ENCODE measurements at places on chromosomes 12 and 14.

DNA sequence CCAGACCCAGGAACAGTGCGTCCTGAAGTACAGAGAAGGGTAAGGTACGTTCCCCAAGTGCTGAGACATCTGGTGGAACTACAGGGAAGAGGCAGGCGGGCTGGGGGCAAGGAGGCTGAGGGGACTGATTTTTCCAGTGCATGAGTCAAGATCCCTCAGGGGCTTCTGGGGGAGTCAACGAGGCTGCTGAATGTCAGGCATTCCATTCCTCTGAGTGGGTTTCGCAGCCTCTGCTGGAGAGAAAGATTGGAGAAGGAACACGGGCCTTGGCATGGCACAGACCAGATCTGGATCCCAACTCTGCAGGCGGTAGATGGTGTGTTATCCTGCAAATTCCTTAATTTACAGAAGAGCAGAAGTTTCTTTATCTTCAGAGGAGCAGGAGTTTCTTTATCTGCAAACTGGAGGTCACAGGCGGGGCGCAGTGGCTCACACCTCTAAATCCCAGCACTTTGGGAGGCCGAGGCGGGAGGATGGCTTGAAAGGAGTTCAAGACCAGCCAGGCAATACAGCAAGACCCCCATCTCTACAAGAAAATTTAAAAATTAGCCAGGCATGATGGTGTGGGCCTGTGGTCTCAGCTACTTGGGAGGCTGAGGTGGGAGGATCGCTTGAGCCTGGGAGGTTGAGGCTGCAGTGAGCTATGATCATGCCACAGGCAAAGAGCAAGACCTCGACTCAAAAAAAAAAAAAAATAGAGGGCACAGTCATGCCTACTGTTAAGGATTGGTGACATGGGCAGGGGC lies 132.6 kb upstream of the MAP1LC3B2 start:
- DNase-seq: no peak

DNA sequence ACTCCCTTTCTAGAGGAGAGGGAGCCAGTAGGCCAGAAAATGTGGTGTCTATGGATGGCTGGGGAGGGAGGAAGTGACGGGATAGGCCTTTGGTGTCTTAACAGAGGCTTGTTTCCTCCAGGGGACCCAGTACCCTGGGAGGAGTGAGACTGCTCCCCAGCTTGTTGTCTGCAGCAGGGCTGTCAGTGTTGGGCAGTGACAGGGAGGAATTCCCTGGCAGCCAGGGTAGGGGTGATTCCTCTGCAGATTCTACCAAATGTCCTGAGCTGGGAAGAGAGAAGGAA lies 64.0 kb downstream of the GALNT16 start:
- DNase-seq: no peak

DNA sequence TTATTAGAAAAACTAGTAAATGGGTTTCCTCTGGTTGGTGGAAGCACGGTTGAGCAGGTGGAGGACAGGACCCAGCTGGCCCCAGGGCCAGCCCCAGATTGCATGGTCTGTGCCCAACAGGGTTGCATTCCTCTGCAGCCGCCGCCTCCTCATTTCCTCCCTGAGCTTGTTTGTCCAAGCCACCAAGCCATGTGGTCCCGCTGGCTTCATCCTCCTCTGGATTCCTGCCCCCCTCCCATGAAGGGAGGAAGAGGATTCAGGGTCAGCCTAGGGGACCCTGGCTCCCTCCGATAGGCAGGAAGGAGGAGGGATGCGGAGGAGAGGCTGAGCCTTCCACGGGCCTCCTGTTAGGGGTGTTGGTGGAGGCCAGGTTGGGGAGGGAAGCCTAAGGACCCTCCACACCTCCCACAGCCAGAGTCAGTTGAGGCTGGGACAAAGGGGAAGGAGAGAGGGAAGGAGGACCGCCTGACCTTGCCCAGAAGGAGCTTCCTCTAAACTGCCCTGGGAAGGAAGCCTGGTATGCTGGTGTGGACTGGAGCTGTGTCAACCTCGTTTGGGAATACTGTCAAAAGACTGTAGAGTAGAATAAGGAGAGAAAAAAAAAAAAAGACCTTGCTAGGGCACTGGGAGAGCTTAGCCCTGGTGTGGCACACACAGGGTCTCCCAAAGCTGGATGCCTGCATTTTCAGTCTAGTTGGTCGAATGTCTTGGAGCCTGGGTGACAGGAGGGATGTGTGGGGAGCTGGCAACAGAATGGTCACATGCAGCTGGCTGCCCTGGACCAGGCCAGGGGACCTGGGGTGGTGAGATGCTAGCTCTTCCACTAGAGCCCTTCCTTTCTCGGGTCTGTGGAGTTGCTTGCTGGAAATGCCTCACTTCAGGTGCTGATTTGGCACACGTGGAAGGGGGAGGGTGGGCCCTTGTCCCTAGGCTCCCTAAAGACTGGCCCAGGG lies 42.4 kb downstream of the PLEKHG3 start:
- DNase-seq: no peak

DNA sequence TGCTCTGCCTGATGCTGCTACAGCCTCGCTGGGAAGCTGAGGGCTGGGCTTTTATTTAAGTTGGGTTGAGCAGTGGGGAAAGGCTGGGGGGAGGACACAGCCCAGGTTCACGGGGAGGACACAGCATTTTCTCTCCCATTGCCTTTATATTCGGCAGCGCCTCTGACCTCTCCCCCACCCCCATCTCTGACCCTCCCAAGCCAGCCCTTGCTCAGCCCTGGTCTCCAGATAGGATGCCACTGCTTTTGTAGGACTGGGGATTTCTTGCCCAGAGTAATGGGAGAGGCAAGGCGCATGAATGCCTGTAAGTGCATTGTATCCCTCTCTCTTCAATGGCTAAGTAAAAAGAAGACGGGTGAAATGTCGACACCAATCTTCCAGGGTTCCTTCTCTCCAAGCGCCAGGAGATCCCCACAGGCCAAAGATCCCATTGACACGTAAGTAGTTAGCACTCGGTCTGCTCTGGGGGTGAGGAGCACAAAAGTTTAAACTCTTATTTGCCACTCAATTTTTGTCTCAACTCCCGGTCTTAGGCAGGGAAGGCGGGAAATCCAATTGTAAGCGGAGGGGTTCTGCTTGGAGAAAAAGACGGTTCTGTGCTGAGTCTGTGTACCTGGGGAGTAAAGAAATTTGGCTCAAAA lies 4.6 kb downstream of the HOXC4 start:
- DNase-seq: no peak

GRCh38 chr12:46179693-46180452 lies 89.0 kb downstream of the SLC38A1 start:
- no peak for DNase-seq

- peak; percentile 46 for DNase-seq
These were observed 21.6 kb downstream of the SPATS2 start for GRCh38 chr12:49388682-49389386.

- DNase-seq: no peak
These were observed 18.2 kb upstream of the PPFIBP1 start for GRCh38 chr12:27505761-27506160.

DNA sequence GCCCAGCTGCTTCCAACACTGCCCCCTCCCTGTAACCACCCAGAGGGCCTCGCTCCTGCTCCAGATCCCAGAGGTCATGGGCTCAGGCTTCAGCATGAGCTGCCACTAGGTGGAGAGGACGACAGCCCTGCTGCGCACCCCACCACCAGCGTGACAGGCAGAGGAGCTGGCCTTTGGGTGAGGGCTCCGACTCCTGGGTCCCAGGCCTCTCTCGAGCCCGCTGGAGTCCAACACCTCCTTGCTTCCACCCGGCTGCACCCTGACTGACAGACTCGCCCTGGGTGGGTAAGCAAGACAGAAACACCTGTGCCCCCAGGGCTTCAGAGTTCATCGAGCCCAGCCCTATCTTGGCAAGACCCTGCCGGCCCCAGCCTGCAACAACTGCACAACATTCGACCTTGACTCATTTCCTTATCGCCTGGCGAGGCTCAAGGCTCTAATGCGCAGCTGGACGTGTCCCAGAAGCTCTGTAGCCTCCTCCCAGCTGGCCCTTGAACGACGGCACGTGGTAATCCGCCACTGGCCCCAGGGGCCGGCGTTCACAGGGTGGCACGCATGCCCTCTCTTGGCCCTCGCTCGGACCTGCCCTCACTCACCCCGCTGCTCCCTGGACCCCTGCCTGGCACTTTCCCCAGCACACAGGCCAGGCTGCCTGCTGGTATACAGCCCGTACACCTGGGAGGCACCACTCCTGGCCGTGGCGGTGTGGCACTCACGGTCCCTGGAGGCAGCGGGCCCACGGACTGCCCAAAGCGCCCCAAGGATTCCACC lies 28.0 kb downstream of the VPS37B start:
- no peak for DNase-seq

GRCh38 chr14:90341784-90342183 lies 10.0 kb upstream of the NRDE2 start:
- DNase-seq: no peak

- DNase-seq: no peak
These were observed 36.3 kb downstream of the PPP2R3C start for GRCh38 chr14:35085441-35085840.

DNA sequence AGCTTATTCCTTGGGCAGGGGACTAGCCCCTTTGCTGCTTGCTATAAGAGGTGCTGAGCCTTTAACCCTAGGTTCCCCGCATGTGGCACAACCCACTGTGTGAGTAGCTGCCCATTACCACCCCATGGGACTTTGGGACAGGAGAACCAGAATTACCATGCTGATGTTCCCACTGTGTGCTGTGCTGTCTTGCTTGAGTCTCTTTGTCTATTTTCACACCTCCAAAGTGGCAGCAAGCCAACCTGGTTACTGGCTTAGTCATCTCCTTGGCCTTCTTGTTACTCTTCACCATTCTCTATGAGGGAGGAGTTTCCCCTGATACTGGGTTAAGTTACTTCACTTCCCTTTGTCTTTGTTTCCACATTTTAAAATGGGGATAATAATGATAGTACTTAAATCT lies 73.4 kb upstream of the ETV6 start:
- no peak for DNase-seq

GRCh38 chr12:107443320-107444090 lies 242.1 kb upstream of the PWP1 start:
- no peak for DNase-seq

DNA sequence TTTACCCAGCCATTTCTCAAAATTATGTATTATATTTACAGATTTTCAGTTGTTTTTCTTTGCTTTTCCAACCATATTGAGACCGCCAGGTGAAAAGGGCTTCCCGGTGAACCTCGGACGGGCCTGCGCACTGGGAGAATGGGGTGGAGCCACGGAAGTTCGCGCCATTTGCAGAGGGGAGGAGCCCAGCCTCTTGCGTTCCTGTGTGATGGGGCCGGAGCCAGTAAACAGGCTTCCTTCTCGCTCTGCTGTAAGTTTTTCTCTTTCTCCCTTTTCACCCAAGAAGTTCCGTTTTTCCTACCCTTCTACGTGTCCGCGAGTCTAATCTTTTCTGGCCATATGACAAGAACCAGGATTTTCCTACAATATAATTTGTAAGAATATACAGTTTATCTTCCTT lies 1108.8 kb upstream of the SEL1L start:
- no peak for DNase-seq

DNA sequence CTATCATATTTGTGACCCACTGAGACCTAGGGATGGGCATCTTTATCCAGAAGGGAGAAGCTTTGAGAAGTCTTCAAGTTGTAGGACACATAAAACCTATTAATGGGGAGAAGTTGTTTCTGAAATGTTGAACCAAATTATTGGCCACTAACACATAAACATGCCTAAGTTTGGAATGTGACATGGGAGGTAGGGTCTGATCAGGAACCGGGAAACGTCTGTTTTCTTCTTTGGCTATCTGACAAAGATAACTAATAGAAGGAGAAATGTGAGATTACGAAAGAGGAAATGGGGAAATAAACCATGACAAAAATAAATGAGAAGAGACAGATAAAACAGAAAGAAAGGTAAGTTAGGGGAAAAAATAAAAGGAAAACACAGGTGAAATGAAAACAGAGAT lies 425.2 kb downstream of the EGLN3 start:
- no peak for DNase-seq

- DNase-seq: no peak
These were observed 3.1 kb upstream of the RIPK3 start for GRCh38 chr14:24342889-24343288.

- no peak for DNase-seq
These were observed 27.1 kb upstream of the MTERF2 start for GRCh38 chr12:107014055-107014454.

DNA sequence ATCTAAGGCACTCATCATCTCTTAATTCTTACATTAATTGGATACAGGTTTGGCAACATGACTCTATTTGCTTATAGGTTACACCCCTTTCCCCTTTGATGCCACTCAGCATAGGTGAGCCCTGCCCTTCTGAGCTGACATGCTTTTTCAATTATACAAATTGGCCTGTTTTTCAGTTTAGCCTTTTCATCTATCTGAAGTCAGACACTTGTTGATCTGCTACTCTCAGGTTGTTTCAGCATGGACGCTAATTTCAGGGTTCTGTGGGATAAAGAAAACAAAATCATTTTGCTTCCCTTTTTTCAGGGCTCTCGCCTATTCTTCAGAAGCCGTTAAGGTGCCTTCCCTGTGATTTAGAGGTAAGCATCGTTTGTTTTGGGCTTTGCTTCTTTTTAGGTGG lies 55.3 kb downstream of the DACT1 start:
- DNase-seq: no peak

DNA sequence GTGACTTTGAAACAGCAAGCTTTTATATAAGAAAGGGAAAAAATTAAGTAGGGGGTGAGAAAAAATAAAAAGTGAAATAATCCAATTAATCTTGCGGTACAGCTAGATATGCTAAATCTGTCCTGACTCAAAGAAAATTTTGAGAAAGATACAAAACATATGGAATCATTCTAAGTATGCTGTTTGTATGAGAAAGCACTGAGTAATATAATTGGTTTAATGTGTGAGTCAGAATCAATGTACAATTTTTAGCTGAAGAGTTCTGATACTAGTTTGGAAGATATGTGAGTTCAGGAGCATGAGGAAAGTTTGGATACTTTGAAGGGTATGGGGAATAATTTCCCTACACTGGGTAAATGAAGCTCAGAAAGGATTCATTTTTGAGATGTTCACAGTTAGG lies 190.9 kb upstream of the RASSF8 start:
- DNase-seq: no peak

DNA sequence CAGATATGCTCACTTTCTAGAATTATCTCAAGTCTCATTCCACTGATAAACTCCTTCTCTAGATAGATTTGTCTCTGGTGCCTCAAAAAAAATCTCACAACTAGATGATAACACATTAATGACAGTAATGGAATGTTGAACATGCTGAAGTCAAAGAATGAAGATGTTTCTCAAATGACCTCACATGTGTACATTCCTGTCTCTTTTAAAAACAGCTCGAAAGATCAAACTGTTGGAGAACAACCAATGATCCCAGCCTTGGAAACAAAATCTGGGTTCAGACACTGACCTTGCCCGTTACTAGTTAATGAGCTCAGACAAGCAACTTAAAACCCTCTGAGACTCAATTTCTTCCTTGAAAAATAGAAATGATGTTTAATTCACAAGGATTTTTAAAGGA lies 44.7 kb upstream of the KCNJ8 start:
- DNase-seq: no peak

GRCh38 chr12:5581019-5581418 lies 149.1 kb downstream of the NTF3 start:
- DNase-seq: no peak
